Endothelial cell of umbilical vein (primary cell): ENCODE measurements at places on chromosomes 2 and 18. TPM values are rescaled to one million over a fixed set of nuclear protein-coding genes. Genes with fewer than 3 reads are reported as not detected.

The HAAO gene
- total RNA-seq: 0.60 and 0.82 TPM in 2 replicates

The VWA3B gene
- total RNA-seq: not detected in 2 replicates

The CACNB4 gene
- total RNA-seq: 0.30 and 0.58 TPM in 2 replicates

The STK39 gene
- total RNA-seq: 13.1 and 16.2 TPM in 2 replicates

The PDE1A gene
- total RNA-seq: 0.49 and 0.83 TPM in 2 replicates

The CCDC74B gene
- 1.6 and 4.8 TPM in 2 replicates for total RNA-seq

The UPP2 gene
- total RNA-seq: not detected in 2 replicates

The KIAA2012 gene
- total RNA-seq: not detected in 2 replicates

The SATB2 gene
- total RNA-seq: 1.1 and 1.6 TPM in 2 replicates

The ASAP2 gene
- 75.8 and 79.2 TPM in 2 replicates for total RNA-seq

The SNED1 gene
- 17.2 and 22.1 TPM in 2 replicates for total RNA-seq

The PROKR1 gene
- total RNA-seq: not detected in 2 replicates

The MITD1 gene
- 29.8 and 30.0 TPM in 2 replicates for total RNA-seq

The TMEM247 gene
- not detected in 2 replicates for total RNA-seq

The CPLX4 gene
- total RNA-seq: not detected in 2 replicates

The FAM110C gene
- total RNA-seq: not detected in 2 replicates

The NAT8 gene
- not detected in 2 replicates for total RNA-seq

The SERPINB7 gene
- total RNA-seq: not detected in 2 replicates

The RESP18 gene
- not detected in 2 replicates for total RNA-seq

The NEUROD1 gene
- total RNA-seq: not detected in 2 replicates

The FAM124B gene
- total RNA-seq: 81.4 and 82.0 TPM in 2 replicates

The AQP12A gene
- not detected in 2 replicates for total RNA-seq

The FOXI3 gene
- not detected in 2 replicates for total RNA-seq

The C1QL2 gene
- not detected in 2 replicates for total RNA-seq

The KIF1A gene
- 0.64 TPM in 1 of 2 replicates, not detected in the other for total RNA-seq

The GREB1 gene
- 0.23 and 0.58 TPM in 2 replicates for total RNA-seq

The NEU2 gene
- not detected in 2 replicates for total RNA-seq

The SGO2 gene
- 19.7 and 20.5 TPM in 2 replicates for total RNA-seq

The IGFBP2 gene
- total RNA-seq: 212 and 229 TPM in 2 replicates

The CD8A gene
- total RNA-seq: not detected in 2 replicates

The CCBE1 gene
- total RNA-seq: not detected in 2 replicates

The ATOH8 gene
- total RNA-seq: 12.7 and 12.8 TPM in 2 replicates

The UNC80 gene
- total RNA-seq: not detected in 2 replicates

The IL1B gene
- not detected in 2 replicates for total RNA-seq

The IFIH1 gene
- total RNA-seq: 4.7 and 6.9 TPM in 2 replicates
